ENCODE measurements at places on chromosomes 11 and 22.

- DNase-seq = peak; percentile 29
Measured at GRCh38 chr22:36405221-36405661, 17.5 kb upstream of the MYH9 start.

GRCh38 chr22:49992921-49993648 lies 19.5 kb downstream of the IL17REL start:
- peak; percentile 87 for DNase-seq

DNA sequence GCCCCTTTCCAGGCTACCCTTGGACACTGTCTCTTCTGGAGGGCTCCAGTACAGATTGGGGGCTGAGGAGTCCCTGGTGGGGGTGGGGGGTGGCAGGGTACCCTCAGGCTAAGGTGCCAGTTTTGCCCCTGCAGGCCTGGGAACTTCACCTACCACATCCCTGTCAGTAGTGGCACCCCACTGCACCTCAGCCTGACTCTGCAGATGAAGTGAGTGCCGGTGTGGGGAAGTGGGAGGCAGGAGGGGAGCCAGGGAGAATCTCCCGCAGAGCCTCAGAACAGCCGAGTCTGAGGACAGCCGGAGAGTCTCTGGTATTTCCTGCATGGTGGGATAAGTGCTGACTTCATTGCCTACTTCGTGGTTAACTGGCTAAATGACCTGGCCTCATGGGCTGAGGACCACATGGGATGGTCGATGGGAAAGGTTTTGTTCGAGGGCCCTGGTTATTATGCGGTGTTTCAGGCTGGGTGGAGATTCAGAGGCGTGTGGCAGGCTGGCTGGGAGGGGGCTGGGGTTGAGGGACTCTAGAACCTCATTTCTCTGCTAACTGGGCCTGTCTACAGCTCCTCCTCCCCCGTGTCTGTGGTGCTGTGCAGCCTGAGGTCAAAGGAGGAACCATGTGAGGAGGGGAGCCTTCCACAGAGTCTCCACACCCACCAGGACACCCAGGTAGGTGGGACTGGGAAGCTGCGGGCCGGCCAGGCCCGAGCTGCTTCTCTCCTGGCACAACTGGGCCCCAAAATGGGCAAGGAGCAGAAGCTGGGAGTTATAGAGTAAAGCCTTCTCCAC lies 8.5 kb downstream of the TMEM258 start:
- no peak for DNase-seq

DNA sequence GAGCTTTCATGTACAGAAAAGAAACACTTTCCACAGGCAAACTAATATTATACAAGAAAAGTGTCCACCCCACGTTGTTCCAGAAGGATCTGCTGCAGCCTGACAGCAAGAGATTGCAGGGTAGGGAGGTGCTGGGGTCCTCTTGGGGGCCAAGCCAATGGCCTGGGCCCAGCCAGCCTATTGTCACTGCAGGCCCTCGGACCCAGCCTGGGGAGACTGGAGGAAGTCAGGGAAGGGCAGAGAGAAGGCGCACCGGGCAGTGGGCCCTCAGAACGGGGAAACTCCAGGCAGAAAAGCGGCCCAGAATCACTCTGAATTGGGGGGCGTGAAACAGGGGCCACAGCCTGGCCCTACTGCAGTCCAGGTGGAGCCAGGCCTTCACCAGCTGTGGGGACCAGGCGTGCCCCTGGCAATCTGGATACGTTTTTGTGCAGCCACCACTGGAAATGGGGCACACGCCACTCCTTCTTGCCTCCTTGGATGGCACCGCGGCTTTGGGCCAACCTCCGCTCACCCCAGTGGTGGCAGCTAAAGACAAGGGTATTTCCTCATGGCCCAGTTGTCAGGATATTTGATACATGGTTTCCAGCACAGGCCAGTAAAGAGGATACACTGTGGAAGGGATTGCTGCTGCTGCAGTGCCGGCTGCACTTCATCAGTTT lies 3.9 kb upstream of the NAP1L4 start:
- no peak for DNase-seq

Data from activated CD4-positive, alpha-beta T cell treated with anti-CD3 and anti-CD28 coated beads for 36 hours (primary cell).